ENCODE measurements at places on chromosomes 12 and 14. TPM values are rescaled to one million over a fixed set of nuclear protein-coding genes. Genes with fewer than 3 reads are reported as not detected.

- no peak for DNase-seq
- H3K27ac ChIP-seq = no peak overlapping the region
- H3K4me3 ChIP-seq = no peak overlapping the region
- no peaks in the 10 kb centered on the region for H3K4me1 ChIP-seq
Measured at GRCh38 chr12:47858511-47859266, 39.0 kb upstream of the HDAC7 start.

GRCh38 chr14:74905595-74906142 is 17.4 kb downstream of the RPS6KL1 start:
- H3K27ac ChIP-seq = peak overlapping the region; percentile 38
- no peaks in the 10 kb centered on the region for H3K27me3 ChIP-seq
- peaks cover 6% of the 10 kb centered on the region for H3K4me1 ChIP-seq
- H3K4me3 ChIP-seq = no peak overlapping the region

DNA sequence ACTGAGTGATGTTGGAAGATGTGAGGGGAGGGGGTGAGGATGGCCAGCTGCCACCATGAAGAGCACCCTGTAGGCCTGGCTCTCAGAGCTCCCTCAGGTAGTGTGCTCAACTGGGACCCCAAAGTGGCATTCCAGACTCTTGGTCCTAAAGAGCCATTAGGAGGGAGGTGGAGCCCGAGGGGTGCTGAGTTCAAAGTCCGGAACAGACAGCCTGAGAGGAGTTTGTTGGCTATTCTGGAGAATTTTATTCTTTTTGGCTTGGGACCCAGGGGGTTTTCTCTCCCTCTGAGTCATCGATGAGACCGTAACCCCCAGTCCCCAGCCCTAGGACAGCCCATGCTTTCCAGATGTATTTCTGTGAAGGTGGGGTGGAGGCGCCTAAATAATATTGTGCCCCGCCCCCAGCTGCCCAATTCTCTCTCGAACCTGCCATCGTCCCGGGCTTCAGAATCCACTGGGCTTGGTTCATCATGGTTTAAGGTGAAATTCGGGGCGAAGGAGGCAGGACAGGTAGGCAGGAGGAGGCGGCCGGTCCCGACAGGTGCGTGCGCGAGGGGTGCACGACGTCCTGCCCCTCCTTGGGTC is 690 bp upstream of the RBP5 start:
- no peak for DNase-seq
- no peaks in the 10 kb centered on the region for H3K27me3 ChIP-seq
- peak overlapping the region; percentile 88 for H3K4me3 ChIP-seq
- peaks cover 18% of the 10 kb centered on the region for H3K4me1 ChIP-seq
- H3K36me3 ChIP-seq = peaks cover 6% of the 10 kb centered on the region
- H3K27ac ChIP-seq = peak overlapping the region; percentile 73

- H3K27me3 ChIP-seq = no peaks in the 10 kb centered on the region
- no peak overlapping the region for H3K27ac ChIP-seq
- DNase-seq = no peak
- H3K36me3 ChIP-seq = no peaks in the 10 kb centered on the region
- H3K4me1 ChIP-seq = no peaks in the 10 kb centered on the region
- no peak overlapping the region for H3K4me3 ChIP-seq
Measured at GRCh38 chr12:74619084-74619483, 81.4 kb downstream of the ATXN7L3B start.

DNA sequence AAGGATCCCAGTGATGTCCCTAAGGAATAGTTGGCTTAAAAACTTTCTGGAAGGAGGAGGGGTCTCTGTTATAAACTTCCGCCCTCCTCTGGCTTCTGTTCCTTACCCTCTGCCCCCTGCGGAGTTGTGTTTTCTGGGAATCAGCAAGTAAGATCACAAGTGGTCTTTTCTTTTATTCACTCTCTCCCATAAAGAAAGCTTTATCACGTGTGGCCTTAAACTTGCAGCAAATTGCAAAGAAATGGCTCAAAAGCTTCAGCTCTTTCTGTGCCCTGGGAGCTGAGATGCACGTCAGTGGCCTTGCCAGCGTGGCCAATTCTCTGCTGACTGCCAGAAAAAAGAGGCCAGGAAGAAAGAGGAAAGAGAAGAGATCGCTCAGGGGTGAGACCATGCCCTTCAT is at the start of gene SLCO1C1:
Gene SLCO1C1, plus strand, starts transcription at position 101 of the 400 bp plus-strand sequence. CDS start 4,245 bp downstream, outside the sequence.
- no peak within 1 kb of the TSS for H3K27ac ChIP-seq
- no peak within 1 kb of the TSS for H3K4me3 ChIP-seq
- no peaks in the 10 kb centered on the region for H3K36me3 ChIP-seq
- no peak for DNase-seq

DNA sequence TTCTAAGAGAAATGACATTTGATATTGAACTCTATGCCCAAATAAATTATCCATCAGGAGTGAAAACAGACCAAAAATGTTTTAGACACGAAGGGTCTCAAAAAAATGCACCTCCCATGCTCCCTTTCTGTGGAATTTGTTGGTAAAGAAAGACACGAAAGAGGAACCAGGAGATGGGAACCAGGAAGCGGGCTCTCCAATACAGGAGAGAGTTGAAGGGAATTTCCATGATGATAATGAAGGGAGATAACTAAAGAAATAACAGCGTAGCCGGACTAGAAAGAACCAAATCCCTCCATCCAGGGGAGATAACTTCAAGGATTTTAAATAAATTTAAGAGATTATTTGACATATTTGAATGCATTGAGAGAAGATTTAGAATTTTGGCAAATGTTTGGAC is 183.0 kb downstream of the DUSP6 start:
- H3K4me3 ChIP-seq = no peak overlapping the region
- no peaks in the 10 kb centered on the region for H3K36me3 ChIP-seq
- no peaks in the 10 kb centered on the region for H3K27me3 ChIP-seq
- H3K4me1 ChIP-seq = no peaks in the 10 kb centered on the region
- no peak overlapping the region for H3K27ac ChIP-seq

GRCh38 chr12:117567644-117568216 is 206.3 kb upstream of the NOS1 start:
- no peaks in the 10 kb centered on the region for H3K27me3 ChIP-seq
- no peaks in the 10 kb centered on the region for H3K4me1 ChIP-seq
- DNase-seq = no peak
- no peak overlapping the region for H3K4me3 ChIP-seq

GRCh38 chr12:91968076-91968776 is 177.4 kb downstream of the BTG1 start:
- H3K27ac ChIP-seq = no peak overlapping the region
- no peak for DNase-seq
- H3K4me1 ChIP-seq = no peaks in the 10 kb centered on the region

DNA sequence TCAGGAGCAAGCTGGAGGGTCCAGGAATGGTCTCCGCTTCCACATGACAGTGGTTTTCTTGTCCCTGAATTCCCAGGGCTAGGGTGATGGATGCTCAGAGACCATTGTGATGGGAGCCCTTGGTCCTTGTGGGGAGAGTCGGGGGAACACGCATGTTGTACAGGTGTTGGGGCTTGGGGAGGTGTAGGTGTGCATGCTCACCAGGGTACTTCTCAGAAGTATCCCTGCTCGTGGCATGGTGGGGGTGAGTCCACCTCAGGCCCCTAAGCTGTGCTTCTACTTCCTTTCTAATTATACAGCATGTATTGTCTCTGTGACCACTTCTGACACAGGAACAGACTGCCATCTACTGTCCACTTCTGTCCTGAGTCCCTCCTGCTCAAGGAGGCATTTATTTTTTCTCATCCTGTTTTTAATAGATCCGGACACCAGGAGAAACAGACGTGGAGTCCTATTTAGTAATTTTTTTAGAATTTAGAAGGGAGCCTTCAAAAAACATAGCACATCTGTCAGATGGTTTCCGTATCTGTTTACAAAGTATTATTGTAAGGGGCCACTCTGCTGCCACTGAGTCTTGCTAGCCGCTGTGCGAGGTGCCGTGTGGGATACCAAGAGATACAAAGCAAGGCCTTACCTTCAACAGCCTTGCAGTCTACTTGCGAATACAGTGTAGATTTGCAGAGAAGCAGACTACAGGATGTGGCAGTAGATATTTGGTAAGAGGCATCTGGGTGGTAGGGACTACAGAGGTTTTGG is 10.5 kb downstream of the NTF3 start:
- H3K27ac ChIP-seq = no peak overlapping the region
- no peaks in the 10 kb centered on the region for H3K27me3 ChIP-seq
- no peak for DNase-seq
- H3K36me3 ChIP-seq = no peaks in the 10 kb centered on the region

DNA sequence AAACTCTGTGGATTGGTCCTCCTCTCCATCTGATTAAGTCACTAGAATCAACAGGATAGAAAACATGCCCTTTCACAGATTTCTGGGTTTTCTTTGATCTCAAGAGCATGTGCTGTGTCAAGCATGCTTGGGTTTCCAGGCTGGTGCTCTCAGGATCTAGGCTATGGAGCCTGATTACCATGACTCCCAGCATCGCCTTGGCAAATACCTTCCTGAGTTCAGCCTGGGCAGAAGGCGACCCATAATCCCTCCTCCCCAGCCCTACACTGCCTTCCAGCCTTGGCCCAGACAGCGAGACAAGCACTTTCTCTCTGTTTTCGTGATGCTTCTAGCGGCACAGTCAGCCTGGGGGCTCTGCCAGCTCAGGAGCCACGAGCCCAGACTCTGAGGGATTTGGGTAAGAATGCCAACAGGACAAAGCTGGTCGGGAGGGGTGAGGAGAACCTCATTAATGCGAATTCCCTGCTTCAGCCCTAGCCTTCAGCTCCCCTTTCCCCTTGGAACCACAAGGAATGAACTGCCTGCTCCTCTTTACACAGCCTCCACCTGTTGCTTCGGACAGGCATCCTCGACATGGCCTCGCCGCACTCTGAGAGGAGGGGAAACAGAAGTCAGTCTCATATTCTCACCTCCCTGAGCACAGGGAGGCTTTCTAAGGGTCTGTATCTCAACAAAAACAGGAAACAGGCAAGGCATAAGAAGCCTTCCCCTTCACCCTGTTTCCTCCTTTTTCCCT is 227.1 kb downstream of the MSRB3 start:
- no peaks in the 10 kb centered on the region for H3K27me3 ChIP-seq
- H3K4me3 ChIP-seq = no peak overlapping the region
- H3K36me3 ChIP-seq = no peaks in the 10 kb centered on the region
- H3K4me1 ChIP-seq = no peaks in the 10 kb centered on the region

- no peak overlapping the region for H3K4me3 ChIP-seq
- no peaks in the 10 kb centered on the region for H3K36me3 ChIP-seq
- H3K4me1 ChIP-seq = no peaks in the 10 kb centered on the region
- no peak overlapping the region for H3K27ac ChIP-seq
- H3K27me3 ChIP-seq = no peaks in the 10 kb centered on the region
Measured at GRCh38 chr12:69835081-69835480, 10.1 kb downstream of the MYRFL start.

GRCh38 chr12:49946497-49946896 is 4.0 kb upstream of the AQP2 start:
- no peaks in the 10 kb centered on the region for H3K4me1 ChIP-seq
- H3K4me3 ChIP-seq = no peak overlapping the region
- H3K36me3 ChIP-seq = no peaks in the 10 kb centered on the region
- H3K27me3 ChIP-seq = no peaks in the 10 kb centered on the region

DNA sequence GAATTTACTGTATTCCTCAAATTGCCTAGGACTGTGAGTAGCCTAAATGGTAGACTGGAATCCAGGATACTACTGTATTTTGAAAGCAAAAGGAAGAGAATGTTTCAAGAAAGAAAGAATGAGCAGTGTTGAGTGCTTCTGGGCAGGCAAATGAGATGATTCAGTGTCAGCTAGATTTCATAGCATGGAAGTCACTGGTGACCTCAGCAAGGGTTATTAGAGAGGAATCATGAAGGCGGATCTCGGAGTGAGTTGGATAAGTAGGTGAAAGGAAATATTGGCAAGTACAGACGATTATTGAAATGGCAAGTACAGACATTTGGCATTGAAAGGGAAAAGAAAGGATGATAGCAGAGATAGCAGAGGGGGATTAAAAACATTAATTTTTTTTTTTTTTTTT is 27.1 kb downstream of the VRK1 start:
- DNase-seq = no peak
- no peak overlapping the region for H3K4me3 ChIP-seq
- H3K36me3 ChIP-seq = no peaks in the 10 kb centered on the region
- H3K4me1 ChIP-seq = no peaks in the 10 kb centered on the region
- no peak overlapping the region for H3K27ac ChIP-seq
- no peaks in the 10 kb centered on the region for H3K27me3 ChIP-seq

GRCh38 chr14:81384900-81385299 is 15.2 kb downstream of the STON2 start:
- no peak overlapping the region for H3K27ac ChIP-seq
- no peaks in the 10 kb centered on the region for H3K27me3 ChIP-seq
- no peaks in the 10 kb centered on the region for H3K4me1 ChIP-seq

Gene IRAK3
- total RNA-seq = 3.4 TPM

Gene STRAP
- 44.0 TPM for total RNA-seq

Data from naive thymus-derived CD4-positive, alpha-beta T cell (primary cell).